ENCODE measurements at places on chromosomes 5 and 9. TPM values are rescaled to one million over a fixed set of nuclear protein-coding genes. Genes with fewer than 3 reads are reported as not detected.

DNA sequence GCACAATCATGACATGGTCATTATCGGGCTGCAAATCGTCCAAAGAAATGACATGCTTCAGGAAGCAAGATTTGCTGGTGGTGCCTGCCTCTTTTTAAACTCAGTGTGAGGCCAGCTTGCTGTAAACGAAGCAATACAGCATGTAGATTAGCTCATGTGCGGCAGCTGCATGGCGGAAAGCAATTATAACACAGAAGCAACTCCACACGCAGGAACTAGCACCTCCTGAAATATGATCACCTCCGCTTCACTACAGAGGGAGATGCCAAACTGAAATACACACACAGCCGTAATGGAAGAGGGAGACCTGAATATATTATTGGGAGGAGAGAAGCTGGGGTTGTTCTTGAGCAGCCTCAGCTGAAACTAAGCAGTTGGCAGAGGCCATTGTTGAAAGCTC, 312.5 kb downstream of the PSAT1 start:
- DNase-seq: no peak

- DNase-seq: no peak
Observed at GRCh38 chr5:79535477-79536192, 21.7 kb upstream of the HOMER1 start.

- no peak for DNase-seq
Observed at GRCh38 chr5:146675636-146676035, 159.6 kb upstream of the GPR151 start.

DNA sequence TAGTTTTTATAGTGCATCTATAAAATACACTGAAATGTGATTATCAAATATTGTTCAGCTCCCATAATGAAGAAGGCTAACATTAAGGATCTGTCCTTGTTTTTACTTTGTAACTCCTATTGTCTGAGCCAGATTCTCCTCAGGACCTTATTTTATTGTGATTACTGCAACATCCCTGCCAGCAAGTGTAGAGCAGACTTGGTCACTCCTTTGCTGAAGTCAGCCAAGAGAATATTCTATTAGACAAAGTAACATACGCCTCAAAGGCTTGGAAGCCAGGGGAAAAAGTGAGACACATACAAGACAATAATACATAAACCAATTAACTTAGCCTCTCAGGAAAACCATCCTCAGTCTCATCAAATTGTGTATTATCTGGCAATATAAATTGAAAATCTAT, 269.6 kb downstream of the ARL15 start:
- DNase-seq: no peak

GRCh38 chr5:98637116-98637515, 136.3 kb upstream of the RGMB start:
- no peak for DNase-seq

DNA sequence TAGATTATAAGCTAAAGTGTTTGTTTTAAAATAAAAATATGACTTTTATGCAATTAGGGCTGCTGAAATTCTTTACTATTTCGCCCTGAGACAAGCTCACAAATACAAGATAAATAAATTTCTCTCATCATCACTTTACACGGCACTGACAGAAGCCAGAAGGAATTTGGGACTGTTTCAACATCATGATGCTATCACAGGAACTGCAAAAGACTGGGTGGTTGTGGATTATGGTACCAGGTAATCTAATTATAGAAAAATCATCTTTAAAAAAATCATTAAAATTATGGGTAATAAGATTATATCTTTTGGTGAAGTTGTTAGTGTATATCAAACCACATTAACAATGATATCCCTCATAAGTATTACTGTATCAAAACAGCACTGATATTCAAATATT, 95.0 kb downstream of the MAN2A1 start:
- no peak for DNase-seq

GRCh38 chr5:96146675-96147074, 185.0 kb upstream of the ELL2 start:
- DNase-seq: no peak

DNA sequence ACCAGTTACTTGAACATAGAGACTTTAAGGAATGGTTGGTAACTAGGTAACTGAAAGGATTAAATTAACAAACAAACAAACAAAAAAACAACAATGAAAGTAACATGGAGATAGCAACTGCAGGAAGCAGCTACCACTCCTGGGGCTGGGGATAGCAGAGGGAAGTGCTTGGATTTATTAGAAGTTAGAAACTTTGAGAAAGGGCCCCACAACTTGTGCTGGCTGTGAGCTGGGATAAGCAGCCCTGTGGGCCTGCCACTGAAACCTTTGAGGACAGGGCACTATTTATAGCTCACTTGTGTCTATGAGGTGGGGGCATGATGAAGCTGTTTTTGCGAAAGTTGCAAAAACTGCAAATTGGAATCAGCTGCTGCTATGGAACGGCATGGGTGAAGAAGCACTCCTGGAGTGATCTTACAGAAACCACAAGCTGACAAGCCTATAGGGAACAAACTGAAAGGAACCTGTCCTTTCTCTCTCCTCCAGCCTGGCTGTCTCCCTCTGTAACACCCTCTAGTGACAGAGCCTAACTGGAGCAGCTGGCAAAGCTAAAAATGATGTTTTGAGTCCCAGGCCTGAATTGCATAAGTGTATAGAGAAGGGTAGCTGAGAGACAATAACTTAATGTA, 91.4 kb upstream of the RANBP6 start:
- no peak for DNase-seq

The STING1 gene
- 45.5 TPM for total RNA-seq

The STK32A gene
- 0.75 TPM for total RNA-seq

The RECK gene
- total RNA-seq: 4.2 TPM

The NDST1 gene
- 53.1 TPM for total RNA-seq

Data from heart right ventricle (tissue), 16 donors.